ENCODE measurements at places on chromosomes 16 and 17.

- H3K36me3 ChIP-seq, result peaks cover 8% of the 10 kb centered on the region
- H3K4me1 ChIP-seq, result no peaks in the 10 kb centered on the region
- H3K27me3 ChIP-seq, result no peaks in the 10 kb centered on the region
- DNase-seq, result no peak
Observed at GRCh38 chr17:37138571-37139120, 189.9 kb downstream of the AATF start.

DNA sequence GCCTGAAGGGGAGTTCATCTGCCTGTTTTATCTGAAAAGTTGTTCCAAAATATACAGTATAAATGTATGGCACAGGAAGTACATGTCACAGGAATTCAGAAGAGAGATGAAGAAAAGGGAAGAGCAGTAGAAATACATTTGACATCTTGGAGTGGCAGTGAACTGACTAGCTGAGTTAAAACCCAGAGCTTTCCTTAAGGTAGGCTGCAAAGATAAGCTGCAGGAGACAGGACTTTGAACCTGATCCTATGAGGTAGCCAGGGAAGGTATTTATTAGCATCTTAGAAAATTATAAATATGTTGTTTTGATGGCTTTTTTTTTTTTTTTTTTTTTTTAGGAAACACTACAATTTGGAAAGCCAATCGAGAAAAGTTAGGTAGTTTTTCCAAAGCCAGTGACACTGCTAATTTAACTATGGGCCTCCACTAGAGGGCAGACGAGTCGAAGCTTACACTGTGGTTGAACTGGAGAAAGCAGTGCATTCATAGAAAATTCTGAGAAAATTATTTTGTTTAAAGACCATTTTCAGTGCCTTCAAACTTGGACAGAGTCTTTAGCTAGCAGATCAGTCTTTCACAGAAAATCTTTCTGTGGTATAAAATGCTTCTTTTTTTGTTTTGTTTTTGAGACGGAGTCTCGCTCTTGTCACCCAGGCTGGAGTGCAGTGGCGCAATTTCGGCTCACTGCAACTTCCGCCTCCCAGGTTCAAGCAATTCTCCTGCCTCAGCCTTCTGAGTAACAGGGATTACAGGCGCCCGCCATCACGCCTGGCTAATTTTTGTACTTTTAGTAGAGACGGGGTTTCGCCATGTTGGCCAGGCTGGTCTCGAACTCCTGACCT, 122.3 kb downstream of the SSH2 start:
- no peaks in the 10 kb centered on the region for H3K4me1 ChIP-seq
- H3K27ac ChIP-seq, result no peak overlapping the region
- H3K4me3 ChIP-seq, result no peak overlapping the region
- DNase-seq, result peak; percentile 68
- H3K36me3 ChIP-seq, result no peaks in the 10 kb centered on the region
- no peaks in the 10 kb centered on the region for H3K27me3 ChIP-seq

DNA sequence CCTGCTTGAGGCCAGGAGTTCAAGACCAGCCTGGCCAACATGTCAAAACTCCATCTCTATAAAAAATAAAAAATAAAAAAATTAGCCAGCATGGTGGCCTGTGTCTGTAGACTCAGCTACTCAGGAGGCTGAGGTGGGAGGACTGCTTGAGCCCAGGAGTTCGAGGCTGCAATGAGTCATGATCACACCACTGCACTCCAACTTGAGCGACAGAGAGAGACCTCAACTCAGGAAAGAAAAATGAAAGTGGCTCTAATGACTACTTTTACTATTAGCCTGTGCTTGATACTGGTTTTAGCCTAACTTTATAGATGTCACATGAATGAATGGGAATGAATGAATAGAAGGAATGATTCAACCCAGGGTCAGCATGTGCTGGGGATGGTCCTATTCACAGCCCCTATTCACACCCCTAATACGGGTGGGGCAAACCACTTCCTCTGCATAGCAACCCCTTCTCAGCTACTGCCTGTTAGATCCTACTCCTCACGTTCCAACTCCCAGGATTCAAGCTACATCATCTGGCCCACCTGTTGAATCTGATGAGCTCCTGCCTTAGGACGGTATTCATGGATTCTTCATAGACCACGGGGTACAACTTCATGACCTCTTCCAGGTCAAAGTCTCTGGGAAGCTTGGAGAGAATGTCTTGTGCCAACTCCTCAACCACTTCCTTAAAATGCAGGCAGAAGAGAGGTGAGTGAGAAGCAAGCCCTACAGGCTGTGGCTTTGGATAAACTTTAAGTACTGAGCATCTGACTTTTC, 40.5 kb downstream of the LYRM1 start:
- no peaks in the 10 kb centered on the region for H3K36me3 ChIP-seq

DNA sequence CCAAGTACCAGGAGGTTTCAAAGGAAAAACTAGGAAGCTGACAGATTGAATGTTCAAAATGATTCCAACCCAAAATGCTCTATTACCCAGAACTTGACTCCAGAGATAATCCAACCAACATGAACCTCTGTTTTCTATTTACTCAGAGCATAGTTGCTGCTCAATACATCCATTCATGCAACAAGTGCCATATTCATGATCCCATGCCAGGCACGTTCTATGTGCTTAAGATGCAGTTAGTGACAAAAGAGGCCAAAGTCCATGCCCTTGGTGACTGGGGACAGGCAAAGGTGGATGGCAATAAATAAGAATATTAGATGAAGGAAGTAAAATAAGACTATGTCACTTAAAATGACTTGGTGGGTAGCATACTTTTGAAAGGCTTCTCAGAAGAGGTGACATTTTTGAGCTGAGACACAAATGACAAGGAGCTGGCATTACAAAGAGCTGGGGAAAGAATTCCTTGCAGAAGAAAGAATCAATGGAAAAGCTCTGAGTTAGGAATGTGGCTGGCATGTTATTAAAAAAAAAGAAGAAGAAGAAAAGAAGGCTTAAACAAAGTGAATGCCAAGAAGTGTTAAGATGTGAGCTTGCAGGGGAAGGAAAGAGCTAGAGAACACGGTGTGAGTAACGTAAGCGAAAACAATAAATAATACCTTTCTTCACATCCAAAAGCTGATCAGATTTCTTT, 34.5 kb downstream of the TOX3 start:
- DNase-seq, result no peak
- no peak overlapping the region for H3K27ac ChIP-seq
- no peaks in the 10 kb centered on the region for H3K4me1 ChIP-seq

DNA sequence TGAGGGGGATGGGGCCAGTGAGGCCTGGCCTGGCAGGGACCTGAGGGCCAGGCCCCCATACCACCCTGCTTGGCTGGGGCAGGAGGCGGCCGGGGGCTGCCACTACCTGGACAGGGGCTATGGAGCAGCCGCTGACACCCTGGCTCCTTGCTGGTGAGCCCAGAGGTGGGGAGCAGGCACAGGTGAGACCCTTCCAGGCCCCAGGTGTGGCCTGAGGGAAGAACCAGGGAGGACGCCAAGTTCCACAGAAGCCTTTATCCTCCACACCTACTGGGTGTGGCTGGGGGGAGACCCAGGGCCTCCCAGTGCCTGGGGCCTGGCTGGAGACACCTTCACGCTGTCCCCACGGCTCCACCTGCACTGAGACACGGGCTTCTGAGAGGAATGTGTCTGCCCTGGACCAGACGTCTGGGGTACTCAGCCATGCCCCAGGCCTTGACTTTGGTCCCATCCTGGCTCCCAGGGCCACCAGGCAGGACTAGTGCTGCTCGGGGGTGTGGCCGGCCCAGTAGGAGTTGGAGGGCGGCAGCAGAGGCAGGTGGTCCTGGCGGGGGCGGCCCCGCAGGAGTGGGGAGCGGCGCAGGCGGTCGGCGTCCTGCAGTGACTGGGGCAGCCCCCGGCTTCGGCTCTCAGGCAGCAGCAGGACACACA, 4.7 kb downstream of the SLC22A31 start:
- no peaks in the 10 kb centered on the region for H3K36me3 ChIP-seq
- no peak overlapping the region for H3K27ac ChIP-seq
- H3K27me3 ChIP-seq, result peaks cover 23% of the 10 kb centered on the region
- DNase-seq, result no peak
- no peak overlapping the region for H3K4me3 ChIP-seq
- peaks cover 28% of the 10 kb centered on the region for H3K4me1 ChIP-seq

DNA sequence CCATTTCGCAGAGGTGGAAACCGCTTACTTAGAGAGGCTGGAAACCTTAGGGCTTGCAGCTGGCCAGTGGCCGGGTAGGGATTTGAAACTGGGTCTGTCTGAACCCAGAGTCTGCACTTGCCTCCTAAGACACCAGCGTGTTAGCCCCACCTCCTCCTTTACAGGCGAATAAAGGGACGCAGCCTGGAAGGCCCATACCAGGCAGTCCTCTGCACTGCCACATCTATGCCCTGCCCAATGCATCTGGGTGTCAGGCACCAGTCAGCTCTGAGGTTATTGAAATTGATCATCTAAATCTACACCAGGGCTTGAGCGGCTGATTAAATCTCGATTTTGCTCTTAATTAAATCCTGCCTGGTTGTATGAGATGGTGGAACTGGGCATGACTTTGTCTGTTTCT, 19.9 kb upstream of the NAGS start:
- H3K4me1 ChIP-seq, result peaks cover 17% of the 10 kb centered on the region
- peaks cover 25% of the 10 kb centered on the region for H3K27me3 ChIP-seq
- H3K36me3 ChIP-seq, result no peaks in the 10 kb centered on the region

DNA sequence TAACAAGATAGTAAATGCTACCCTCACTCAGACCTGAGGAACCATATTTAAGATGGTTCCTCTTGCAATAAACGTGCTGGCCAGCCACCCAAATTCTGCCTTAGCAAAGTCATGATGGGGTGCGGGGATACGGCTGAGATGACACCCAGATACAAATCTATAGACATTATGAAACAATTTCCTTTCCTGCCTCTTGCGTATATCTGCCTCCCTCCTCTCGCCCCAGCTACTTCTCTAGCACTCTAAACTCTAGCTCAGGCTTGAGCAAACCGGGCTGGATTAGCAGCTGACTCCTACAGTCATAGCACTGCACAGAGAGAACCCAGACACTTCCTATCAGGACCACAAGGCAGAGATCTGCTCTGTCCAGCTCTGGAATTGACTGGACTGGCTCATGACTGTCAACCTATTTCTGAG, 22.3 kb downstream of the CD300LF start:
- no peak overlapping the region for H3K27ac ChIP-seq
- peaks cover 2% of the 10 kb centered on the region for H3K27me3 ChIP-seq
- DNase-seq, result no peak
- H3K4me1 ChIP-seq, result no peaks in the 10 kb centered on the region
- no peak overlapping the region for H3K4me3 ChIP-seq

Measured in spinal cord (tissue), 10 donors.